ENCODE measurements at places on chromosomes 1 and 21.

DNA sequence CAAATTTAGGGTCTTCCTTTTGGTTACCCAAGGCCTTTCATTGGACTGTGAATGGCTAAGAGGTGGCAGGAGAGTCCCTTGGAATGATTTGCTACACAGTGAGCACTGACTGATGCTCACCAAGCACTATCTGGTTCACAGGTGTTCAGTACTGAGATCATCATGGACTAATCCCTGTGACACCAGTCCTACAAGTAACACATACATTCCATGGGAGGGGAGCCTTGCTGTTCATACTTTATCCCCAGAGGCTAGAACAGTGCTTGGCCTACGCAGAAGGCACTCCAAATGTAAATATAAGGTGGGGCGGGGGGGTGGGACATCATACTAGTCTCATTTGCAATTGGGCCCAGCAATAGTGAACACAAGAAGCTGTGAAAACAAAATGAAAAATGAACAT lies 20.5 kb upstream of the TMEM200B start:
- DNase-seq, result no peak

DNA sequence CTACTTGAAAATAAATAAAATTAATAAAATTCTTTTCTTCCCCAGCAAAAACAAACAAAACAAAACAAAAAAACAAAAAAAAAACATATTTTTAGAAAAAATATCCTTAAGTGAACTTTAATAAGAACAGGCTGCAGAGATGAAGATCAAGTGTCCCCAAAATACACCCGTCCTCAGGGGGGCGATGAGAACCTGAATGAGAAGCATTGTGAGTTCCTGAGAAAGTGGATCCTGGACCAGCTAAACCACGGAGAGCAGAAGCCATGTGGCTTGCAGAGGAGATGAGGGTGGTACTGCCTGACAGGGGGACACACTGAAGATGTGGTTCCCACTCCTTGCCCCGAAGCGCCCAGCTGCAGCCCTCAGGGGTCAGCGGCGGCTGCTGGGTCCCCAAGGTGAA lies 89.3 kb downstream of the ITPKB start:
- DNase-seq, result no peak

GRCh38 chr1:173048621-173049321 lies 2.0 kb downstream of the TNFSF18 start:
- no peak for DNase-seq

DNA sequence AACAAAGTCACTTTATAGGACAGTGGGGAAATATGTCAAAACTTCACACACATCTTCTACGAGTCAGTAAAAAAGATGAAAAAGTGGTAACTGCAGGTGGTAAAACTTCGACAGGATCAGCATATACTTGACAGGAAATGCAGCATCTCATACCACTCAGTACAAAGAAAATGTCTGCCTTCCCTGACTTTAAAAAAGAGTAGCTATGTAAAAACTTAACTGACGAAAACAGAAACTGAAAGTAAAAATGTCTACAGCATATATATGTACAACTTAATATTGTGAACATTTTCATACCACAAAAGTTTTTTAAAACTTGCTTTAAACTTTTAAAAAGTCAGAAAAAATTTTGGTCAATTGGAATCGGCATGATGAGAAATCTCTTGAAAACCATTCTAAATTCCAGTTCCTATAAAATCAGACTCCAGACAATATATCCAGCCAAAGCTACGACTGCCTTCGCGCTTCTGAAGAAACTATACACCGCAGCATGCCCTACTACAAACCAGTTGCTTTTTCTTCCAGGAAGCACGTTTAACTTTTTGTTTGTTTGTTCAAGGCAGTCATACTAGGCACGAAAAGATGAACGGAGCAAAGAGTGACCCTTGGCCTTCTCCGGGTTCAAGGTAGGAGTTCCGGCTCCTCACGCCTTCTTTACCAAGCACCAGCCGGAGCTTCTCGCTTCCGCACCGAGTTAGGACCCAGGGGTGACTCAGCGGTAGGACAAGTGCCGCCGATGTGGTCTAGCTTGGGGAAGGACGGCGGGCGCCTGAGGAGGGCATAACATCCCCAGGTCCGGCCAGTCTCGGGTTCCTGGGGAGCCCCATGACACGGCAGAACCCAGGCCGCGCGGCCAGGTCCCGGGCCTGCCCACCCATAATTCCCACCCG lies 612 bp downstream of the PSMA5 start:
- peak; percentile 27 for DNase-seq

DNA sequence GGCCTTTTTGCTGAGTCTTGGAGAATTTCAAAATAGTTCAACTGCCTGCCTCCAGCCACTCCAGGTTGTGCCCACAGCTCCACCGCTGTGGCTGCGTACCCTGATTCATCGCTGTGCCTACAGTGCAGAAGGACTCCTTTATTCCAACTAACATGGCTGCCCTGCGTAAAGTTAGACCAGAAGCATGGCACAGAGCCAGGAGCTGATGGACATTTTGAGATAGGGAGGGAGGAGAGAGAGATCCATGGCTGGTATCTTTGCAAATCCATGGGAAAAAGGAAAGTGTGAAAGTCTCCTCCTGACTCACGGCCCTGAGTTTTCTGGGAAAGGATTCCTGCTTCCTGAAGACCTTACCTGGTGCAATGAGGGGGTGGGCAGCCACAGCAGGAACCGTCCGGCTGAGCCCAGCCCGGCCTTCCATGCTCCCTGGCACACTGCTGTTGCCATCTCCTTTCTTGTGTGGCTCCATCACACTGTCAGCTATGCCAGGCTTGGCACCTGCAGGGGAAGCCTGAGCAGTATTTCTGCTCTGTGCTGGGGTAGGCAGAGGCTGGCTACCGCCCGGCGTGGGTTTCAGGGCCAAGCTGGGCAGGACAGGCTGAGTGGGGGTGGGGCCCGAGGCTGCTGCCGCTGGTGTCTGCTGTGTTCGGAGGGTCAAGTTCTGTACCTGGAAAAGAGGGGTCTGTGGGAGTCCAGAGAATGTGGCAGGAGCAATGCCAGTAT lies 46.0 kb upstream of the A3GALT2 start:
- DNase-seq, result no peak
